ENCODE measurements at places on chromosomes 5 and 9. TPM values are rescaled to one million over a fixed set of nuclear protein-coding genes. Genes with fewer than 3 reads are reported as not detected.
A peak's percentile ranks its signal among the peaks of the same experiment; 100 is the strongest.

DNA sequence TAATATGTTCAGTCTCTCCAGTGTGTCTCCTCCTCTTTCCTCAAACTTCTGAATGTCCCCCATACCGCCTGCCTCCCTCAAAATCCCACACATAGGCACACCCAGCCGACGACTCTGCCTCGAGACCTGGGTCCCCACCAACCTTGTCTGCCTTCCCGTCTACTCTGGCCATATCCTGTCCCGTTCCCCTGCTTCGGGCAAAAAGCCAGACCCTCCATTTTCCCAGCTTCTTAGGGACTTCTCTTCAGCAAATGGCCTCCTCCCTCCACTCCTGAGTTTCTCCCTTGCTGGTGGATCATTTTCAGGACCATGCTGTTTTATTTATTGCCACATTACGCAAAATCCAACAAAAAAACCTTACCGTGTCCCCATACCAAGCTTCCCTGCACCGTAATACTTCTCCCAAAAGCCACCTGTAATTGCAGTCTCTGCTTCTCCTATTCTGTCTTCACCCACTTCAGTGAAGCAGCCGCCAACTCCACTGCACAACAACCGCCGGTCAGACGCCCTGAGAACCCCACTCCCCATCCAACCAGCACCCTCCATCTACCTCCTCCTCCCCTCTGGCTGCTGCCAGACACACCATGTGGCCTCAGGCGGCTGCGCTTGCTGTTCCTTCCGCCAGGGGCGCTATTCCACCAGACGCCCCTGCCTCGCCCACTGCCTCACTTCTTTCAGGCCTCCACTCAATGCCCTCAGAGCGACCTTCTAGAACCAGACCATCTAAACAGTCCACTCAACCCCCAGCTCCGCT, 117.0 kb downstream of the TRPM6 start:
- DNase-seq: peak; percentile 62

- DNase-seq: peak; percentile 6
Measured at GRCh38 chr5:160030631-160031377, 21.9 kb downstream of the TTC1 start.

- DNase-seq: no peak
Measured at GRCh38 chr5:178432421-178433272, 157.5 kb downstream of the COL23A1 start.

Gene CCDC183
- 5.3 TPM for polyA plus RNA-seq

Gene SLC6A7
- polyA plus RNA-seq: not detected

DNA sequence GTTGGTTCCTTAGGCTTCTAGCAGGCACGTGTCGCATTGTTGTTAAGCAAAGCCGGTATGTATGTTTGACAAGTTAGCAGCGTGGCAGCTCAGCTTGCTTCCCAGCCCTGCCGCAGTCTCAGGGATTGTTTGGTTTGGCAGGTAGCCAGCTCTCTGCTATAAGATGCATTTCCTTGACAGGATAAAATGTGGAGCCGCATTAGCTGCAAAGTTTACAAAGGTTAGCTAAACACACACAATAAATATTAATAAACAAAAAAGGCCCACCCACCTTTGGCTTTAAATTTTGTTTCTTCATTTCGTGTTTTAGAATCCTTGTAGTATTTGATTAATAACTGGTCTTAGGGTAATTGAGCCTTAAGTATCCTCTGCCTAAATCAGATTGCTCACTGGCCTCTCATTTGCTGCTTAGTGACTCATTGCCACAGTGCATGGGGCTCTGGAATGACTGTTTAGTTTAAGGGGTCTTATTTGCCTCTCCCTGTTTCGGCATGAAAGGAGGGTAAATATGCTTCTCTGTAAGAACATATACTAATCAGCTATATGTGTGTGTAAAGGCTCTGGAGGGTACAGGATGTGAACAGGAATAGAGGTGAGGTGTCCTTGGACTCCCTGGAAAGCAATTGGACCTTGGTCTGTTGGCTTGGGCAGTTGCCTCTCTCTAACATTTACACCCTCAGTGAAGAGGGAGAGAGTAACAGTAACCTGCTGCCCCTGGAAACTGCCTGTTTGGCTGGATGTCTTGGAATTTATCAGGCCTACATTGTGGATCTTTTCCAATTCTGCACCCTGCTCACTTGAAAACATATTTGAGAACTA, 122.0 kb downstream of the GDNF start:
- peak; percentile 26 for DNase-seq

Gene VCAN
- polyA plus RNA-seq: 142 TPM

- DNase-seq: no peak
Measured at GRCh38 chr5:1273745-1274144, 21.1 kb downstream of the TERT start.

Gene IL33
- not detected for polyA plus RNA-seq

- DNase-seq: no peak
Measured at GRCh38 chr5:135623186-135623715, 44.5 kb upstream of the CXCL14 start.

Gene EIF4E1B
- not detected for polyA plus RNA-seq

Gene DNAI1
- polyA plus RNA-seq: 0.55 TPM

GRCh38 chr5:114857941-114858551, 311.7 kb downstream of the TRIM36 start:
- no peak for DNase-seq

- DNase-seq: no peak
Measured at GRCh38 chr9:36249189-36249588, 9.1 kb downstream of the GNE start.

Measured in SK-N-SH (cell line).